ENCODE measurements at places on chromosomes 7 and 10.

- no peak for DNase-seq
Observed at GRCh38 chr10:46222364-46222935, 64.3 kb upstream of the ANTXRL start.

- DNase-seq = no peak
Observed at GRCh38 chr10:105706281-105707026, 1065.4 kb downstream of the SORCS3 start.

GRCh38 chr10:58079461-58079860, 188.2 kb downstream of the IPMK start:
- DNase-seq = no peak

DNA sequence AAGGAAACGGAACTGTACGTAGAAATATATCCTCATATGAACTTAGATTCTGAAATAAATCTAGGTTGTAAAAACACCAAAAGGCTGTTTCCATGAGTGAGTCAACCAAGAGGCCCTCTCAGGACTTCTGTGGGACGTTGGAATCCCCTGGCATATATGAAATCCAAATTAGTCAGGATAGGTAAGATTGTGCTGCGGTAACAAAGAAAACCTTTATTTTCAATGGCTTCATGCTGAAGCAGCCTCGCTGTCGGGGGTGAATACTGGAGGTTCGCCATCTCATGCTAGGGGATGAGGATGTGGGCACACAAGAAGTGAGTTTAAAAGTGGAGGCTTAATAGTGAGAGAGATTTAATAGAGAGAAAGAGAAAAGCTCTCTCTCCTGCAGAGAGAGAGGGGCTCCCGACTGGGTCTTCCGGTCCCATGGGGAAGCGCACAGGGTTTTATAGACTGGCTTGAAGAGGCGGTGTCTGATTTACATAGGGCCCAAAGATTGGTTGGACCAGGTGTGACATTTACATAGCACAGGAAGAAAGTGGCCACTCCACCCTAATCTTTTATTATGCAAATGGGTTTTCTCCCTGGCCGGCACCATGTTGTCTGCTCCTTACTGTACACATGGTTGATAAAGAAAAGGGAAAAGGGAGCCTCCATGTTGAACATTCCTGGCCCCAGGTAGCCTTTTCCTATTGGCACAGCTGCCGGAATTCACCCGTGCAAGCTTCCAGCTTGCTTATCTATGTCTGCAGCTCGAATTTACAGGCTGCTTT, 52.3 kb upstream of the SEPHS1 start:
- DNase-seq = no peak

- no peak for DNase-seq
Observed at GRCh38 chr7:135943134-135943879, 33.9 kb downstream of the MTPN start.

- no peak for DNase-seq
Observed at GRCh38 chr7:148720472-148720871, 21.8 kb downstream of the CUL1 start.

- DNase-seq = no peak
Observed at GRCh38 chr10:35328404-35329037, 7.8 kb upstream of the CCNY start.

DNA sequence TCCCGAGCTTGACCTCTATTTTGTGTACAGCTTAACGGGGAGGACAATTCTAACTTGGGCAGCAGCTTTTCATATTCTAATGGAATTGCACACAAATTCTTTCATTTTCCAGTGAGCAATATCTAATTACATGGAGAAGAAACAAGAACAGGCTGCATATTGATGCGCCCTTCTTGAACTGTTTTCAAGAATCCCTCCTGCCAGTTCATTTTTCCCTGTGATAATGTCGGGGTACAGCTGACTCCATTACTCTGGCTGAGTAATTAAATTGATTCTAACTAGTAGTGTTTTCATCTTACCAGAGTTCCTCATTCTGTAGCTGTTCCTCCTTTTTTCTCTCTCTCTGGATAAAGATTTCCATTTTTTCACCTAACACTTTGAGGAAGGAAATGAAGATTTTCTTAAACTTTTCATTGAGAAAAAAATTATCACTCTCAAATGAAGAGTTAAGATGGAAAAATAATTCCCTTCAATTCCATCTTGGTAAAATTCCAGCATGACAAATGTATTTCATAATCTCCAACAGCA, 190.9 kb downstream of the FANK1 start:
- DNase-seq = no peak

- no peak for DNase-seq
Observed at GRCh38 chr7:124412531-124412930, 353.1 kb downstream of the GPR37 start.

GRCh38 chr10:106830006-106830405, 334.5 kb downstream of the SORCS1 start:
- DNase-seq = no peak

DNA sequence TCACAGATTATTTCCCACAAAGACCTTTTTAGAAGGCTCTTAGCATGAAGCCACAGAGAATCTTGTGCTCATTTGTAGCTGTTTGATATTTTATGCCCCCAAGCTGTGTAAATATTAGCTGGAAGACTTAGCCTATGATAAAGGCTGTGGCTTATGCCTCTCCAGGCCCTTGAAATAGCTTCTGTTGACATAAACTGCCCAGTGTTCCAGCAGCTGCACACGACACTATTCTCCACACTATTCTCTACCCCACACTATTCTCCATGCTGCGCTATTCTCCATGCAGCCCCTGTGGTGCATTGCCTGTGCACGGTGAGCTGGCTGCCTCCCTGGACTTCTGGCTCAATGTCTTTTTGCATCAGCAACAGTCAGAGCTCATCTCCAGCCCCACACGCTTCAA, 13.1 kb downstream of the DDC start:
- DNase-seq = no peak

- no peak for DNase-seq
Observed at GRCh38 chr10:68235581-68235980, 3.7 kb upstream of the ATOH7 start.

DNA sequence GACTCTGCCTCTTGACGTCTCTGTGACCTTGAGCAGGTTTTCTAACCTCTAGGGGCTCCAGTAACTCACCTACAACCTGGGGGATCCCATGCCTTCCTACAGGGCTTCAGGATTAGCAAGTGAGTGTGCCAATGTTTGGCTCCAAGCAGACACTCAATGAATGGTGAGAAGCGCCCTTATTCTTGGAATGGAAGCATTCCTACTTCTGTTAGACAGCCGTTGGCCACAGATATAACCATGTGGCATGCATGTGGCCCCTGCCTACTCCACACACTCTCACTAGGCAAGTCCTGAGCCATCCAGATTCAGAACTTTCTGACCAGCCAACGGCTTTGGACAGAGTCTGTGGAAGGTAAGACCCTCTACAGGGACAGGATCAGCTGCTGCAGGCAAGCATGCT, 108.9 kb upstream of the LYZL2 start:
- DNase-seq = no peak

GRCh38 chr10:33900596-33900995, 566.1 kb upstream of the NRP1 start:
- DNase-seq = no peak

GRCh38 chr10:93445097-93445960, 36.8 kb downstream of the MYOF start:
- no peak for DNase-seq

GRCh38 chr10:89567576-89568245, 32.3 kb upstream of the SLC16A12 start:
- no peak for DNase-seq

- DNase-seq = no peak
Observed at GRCh38 chr10:62027841-62028501, 126.5 kb downstream of the ARID5B start.

- no peak for DNase-seq
Observed at GRCh38 chr10:98673171-98673782, 226.5 kb upstream of the HPS1 start.

DNA sequence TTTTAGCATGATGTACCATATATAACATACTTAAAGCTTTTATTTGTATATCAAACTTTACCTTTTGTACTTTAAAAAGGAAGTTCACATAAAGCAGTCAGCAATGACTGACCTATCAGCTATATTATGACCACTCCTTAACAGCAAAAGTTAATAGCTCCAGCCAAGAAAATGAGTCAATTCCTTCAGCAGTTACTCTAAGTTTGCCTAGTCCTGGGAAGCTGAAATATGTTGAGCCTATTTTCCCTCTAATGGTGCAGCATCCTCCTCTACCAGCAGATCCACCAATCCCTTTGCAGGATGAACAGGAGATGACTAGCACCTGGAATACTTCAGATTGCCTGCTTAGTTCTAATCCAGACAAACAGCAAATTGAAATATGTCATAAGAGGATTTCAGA, 64.2 kb downstream of the CUL2 start:
- DNase-seq = no peak

DNA sequence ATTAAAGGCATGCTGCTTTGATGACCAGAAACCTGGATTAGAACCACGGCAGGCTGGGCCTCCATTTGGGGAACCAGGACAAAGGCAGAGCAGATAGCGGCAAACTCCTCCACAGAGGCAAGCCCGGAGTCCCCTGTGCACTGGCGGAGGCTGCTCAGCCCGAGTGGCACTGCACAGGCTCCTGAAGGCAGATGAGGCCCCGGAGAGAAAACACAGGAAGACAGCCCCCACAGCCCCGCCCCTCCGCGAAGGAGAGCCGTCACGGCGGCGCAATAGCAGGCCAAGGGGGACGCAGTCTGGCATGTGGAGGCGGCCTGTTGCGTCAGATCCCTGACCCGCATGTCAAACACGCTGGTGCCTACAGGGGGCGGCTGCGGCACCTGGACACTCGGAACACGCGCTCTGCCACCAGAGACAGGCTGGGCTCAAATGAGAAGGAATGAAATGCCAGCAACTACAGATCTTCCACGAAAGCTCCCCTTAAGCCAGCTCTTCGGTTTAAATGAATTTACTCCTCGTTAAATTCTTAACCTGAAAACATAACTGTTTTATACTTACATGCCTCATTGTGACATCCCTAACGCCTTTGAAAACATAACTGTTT, 128.5 kb downstream of the MAD1L1 start:
- DNase-seq = peak; percentile 89

GRCh38 chr7:130894909-130895750, 161.1 kb upstream of the KLF14 start:
- no peak for DNase-seq

GRCh38 chr7:99766484-99767099, 17.4 kb downstream of the CYP3A4 start:
- no peak for DNase-seq

- DNase-seq = no peak
Observed at GRCh38 chr10:114714281-114714741, 56.2 kb upstream of the ABLIM1 start.

- no peak for DNase-seq
Observed at GRCh38 chr10:80464557-80465450, 10.7 kb downstream of the TSPAN14 start.

DNA sequence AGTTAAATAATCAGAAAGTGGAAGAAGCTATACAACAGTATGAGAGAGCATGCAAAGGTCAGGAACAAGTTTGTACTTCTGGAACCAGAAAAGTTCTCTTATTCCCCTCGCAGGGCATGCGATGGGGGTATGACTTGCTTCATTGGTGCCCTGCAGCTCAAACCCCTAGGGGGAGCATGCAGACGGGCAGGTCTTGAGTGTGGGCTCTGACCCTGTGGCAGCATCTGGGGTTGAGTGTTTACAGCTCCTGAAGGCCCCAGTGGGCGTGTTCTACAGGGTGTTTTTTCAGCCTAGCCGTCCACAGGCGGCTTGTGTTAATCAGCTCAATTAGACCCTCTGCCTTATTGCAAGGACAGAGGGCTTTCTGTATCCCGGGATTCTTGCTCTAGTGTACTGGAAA, 44.5 kb downstream of the KIF20B start:
- no peak for DNase-seq

- no peak for DNase-seq
Observed at GRCh38 chr10:89454561-89455347, 40.4 kb downstream of the IFIT5 start.

- DNase-seq = no peak
Observed at GRCh38 chr10:87511526-87511925, 6.8 kb downstream of the MINPP1 start.

DNA sequence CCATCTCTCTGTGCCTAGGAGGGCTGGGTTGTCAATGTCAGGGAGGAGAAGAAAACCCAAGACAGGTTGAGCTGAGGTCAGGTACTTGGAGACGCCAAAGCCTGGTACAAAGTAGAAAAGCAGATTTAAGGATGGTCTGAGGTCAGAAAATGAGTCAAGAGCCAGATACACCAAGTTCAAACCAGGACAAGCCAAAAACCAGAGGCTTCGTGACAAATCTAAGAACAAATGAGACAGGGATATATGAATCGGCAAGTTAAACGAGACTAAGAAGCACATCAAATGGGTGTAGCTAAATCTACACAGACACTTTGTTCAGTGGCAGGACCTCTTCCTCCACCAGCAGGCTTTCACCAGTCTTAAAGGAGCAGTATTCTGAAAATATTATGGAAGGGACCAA, 34.2 kb downstream of the C7orf33 start:
- no peak for DNase-seq

DNA sequence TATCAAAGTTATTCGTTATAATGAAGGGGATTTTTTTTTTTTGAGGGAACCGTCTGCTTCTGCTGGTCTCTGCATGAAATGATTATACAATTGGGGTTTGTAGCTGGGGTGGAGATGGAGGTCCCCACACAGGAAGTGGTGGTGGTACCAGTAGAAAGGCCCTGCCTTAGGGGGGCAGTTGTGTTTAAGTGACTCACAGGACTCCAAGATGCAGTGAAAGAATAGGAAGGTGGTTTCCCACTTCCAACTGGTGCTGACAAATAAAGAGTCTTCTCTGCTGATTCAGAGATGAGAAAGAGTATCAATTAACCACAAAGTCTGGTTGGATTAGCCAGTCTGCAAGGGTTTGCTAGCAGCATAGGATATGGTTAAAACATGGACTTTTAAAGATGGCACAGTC, 376.0 kb downstream of the SORCS3 start:
- DNase-seq = no peak

DNA sequence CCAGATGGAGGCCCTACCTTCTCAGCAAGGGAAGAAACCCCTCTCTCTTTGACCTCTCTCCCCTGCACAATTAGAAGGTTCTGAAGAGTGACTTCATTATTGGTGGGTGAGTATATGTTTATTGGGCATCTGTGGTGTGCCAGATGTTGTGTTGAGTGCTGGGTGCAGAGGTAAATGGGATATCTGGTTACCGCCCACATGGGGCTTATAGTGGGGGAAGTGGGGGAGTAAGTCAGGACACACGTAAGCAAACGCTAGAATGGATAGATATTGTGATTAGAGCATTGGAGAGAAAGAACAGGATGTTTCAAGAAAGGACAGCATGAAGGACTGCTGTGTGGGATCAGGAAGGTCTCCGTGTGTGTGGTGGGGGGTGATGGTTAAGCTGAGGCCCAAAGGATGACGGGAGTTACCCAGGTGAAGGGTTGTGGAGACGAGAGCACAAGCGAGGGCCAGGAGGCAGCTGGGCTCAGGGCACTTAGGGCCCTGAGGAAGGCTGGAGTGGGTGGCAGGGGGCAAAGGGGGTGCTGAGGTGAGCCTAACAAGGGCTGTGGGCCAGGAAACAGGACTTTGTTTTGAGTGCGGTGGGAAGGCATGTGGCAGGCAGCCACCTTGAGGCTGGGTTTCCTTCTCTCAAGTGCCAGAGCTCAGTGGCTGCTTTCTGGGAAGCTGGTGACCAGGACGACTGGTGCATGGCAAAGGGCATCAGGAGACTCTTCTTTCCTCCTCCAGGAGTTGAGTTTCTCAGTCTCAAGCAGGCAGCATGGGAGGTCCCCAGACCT, 299.9 kb downstream of the RPS24 start:
- DNase-seq = no peak

GRCh38 chr10:28929942-28930341, 252.6 kb downstream of the BAMBI start:
- DNase-seq = no peak

- no peak for DNase-seq
Observed at GRCh38 chr10:95964756-95965155, 57.0 kb downstream of the CC2D2B start.

- no peak for DNase-seq
Observed at GRCh38 chr7:47649919-47650318, 68.0 kb upstream of the TNS3 start.

Measured in GM13976 (cell line).